SW 1271 (cell line): ENCODE measurements at places on chromosomes 2 and 18.
A peak's percentile ranks its signal among the peaks of the same experiment; 100 is the strongest.

- DNase-seq = no peak
Observed at GRCh38 chr2:69685321-69686048, 41.9 kb upstream of the AAK1 start.

- DNase-seq = no peak
Observed at GRCh38 chr18:46756559-46757201, at the start of gene ST8SIA5. Gene ST8SIA5, minus strand, starts transcription at chr18:46757053. Its CDS starts 545 bp downstream, at chr18:46756508.

- no peak for DNase-seq
Observed at GRCh38 chr2:109164739-109165221, 35.8 kb downstream of the SH3RF3 start.

- DNase-seq = no peak
Observed at GRCh38 chr2:238159661-238160205, 963 bp downstream of the ERFE start.

GRCh38 chr2:144922519-144922918 lies 402.6 kb upstream of the ZEB2 start:
- no peak for DNase-seq

- no peak for DNase-seq
Observed at GRCh38 chr2:168378960-168379669, 77.0 kb upstream of the CERS6 start.

DNA sequence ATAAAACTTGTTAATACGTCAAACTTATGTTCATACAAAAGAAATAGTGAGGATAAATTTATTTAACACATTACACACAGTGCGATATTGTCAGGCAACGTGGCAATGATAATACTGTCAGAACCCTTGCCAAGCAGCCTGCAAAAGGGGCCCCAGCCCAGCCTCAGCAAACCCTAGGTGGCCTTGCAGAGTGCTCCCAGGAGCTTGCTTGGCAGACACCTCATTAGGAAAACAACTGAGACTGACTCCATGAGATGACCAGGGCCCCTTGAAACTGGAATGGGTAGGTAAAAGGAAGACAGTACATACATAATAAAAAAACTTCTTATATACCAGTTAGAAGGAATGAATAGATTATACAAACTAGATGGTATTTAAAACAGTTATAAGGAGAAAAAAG lies 136.6 kb upstream of the EPC2 start:
- DNase-seq = no peak

- no peak for DNase-seq
Observed at GRCh38 chr2:32874931-32875330, 71.8 kb upstream of the LTBP1 start.

- DNase-seq = no peak
Observed at GRCh38 chr2:112661656-112662305, 16.0 kb downstream of the SLC20A1 start.

DNA sequence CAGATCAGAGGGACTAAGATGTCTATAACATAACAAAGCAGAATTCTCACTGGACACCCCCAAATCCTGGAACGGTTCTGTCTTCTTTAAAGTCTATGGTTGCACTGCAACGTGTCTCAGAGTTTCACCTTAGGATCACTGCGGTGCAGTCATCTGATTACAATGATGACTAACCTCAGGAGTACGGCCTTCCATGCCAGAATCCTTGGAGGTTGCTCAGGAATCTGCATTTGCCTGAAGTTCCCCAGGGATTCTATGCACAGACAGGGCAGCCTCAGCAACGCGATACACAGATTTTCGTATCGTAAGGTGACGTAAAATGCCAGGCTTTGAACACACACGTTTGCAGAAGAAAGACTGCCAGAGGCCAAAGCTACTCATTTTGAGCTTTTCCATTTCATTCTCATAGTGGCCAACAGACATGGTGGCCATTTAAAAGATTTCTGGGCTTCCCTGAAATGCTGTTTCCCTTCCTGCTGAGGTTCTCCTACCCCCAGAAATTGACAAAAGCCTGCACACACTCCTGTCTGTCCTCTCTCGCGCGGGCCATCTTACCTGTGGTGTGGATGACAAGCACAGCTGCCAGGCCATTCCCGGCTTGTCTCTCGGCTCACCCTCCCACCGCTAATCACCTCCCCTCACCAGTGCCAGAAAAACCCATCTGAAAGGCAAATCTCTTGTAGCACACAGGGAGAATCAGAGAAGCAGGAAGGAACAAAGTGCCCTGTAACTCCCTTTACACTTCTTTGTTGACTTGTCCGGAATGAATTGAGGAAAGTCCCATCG lies 148.8 kb downstream of the ACKR3 start:
- DNase-seq = no peak

GRCh38 chr2:778731-779350 lies 101.6 kb upstream of the TMEM18 start:
- DNase-seq = no peak

GRCh38 chr18:31549416-31549815 lies 42.3 kb upstream of the TTR start:
- no peak for DNase-seq

GRCh38 chr18:73670524-73670923 lies 477.1 kb downstream of the FBXO15 start:
- DNase-seq = no peak

- no peak for DNase-seq
Observed at GRCh38 chr2:59463426-59463825, 1090.0 kb downstream of the BCL11A start.

- no peak for DNase-seq
Observed at GRCh38 chr18:2921778-2922177, 75.0 kb downstream of the EMILIN2 start.

DNA sequence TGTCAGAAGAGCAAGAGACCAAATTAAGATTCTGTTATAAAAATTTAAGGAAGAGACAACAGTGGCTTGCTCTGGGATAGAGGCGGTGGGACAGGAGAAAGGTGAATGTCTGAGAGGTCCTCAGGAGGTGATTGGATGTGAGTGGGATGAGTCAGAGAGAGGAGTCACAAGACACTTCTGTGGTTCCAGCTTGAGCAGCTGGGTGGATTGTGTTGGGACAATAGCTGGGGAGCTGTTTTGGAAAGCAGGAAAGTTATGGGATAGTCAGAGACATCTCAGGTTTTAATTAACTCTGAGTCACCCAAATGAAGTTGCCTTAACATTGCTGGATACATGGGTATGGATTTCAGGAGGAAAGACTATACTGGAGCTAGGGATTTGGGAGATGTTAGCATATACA lies 218.0 kb upstream of the TRIB2 start:
- DNase-seq = no peak

GRCh38 chr2:189137519-189137918 lies 42.0 kb downstream of the COL5A2 start:
- DNase-seq = no peak

DNA sequence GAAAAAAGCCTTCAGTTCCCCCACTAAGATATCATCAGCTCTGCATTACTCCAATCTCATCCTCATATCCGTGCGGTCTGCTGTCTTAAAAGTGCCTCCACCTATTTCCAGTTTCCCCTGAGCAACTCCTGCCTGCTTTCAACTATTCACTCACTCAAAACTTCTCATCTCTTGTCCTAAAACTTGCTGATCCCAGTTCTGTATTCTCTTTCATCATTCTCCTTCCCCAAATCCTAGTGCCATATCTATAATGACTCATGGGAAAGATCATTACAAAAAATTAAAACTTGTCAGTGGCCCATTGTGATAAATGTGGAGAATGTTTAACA lies 20.0 kb downstream of the ACVR1 start:
- no peak for DNase-seq

DNA sequence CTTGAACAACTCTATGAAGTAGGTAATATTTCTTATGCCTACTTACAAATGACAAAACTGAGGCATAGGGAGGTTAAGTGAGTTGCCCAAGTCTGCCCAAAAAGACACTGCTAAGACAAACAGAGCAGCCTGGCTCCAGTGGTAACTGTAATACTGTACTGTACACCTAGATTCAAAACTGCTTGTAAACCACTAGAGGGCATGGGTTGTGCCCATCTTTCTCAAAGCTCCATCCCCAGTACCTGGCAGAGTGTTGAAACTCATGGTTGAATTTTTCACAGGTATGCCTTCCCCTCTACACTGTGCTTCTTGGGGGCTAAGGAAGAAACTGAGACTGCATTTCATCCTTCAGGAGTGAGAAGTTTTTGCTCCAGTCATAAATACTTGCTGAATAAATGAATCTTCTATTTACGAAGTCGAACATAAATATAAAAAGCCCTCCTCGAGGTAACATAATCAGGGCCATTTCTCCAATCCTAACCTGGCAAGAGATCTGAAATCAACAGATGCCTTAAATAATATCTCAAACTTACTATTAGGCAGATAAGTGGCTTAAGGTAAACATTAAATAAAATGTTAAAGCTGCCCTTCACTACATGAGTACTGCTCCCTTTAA lies 2.0 kb downstream of the PPP4R1 start:
- peak; percentile 73 for DNase-seq

- no peak for DNase-seq
Observed at GRCh38 chr2:238031751-238032150, 29.1 kb upstream of the SCLY start.

DNA sequence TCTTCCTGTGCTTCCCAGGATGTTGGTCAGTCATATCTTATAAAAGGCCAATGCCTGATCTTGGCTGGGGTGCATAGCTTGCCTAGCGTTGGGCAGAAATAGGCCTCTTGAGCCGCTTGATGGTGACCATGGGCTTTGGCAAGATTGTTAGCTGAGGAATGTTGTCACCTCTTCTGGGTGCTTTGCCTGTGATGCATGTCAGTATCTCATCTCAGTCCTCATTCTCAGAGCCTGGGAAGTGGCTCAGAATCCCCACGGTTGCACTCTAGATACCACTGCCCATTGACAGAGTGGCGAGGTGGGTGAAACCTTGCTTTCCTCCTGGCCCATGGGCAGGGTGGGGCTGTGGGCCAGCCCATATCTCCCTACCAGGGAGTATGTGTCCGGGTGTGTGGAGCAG lies 79.2 kb upstream of the MGAT5 start:
- no peak for DNase-seq

DNA sequence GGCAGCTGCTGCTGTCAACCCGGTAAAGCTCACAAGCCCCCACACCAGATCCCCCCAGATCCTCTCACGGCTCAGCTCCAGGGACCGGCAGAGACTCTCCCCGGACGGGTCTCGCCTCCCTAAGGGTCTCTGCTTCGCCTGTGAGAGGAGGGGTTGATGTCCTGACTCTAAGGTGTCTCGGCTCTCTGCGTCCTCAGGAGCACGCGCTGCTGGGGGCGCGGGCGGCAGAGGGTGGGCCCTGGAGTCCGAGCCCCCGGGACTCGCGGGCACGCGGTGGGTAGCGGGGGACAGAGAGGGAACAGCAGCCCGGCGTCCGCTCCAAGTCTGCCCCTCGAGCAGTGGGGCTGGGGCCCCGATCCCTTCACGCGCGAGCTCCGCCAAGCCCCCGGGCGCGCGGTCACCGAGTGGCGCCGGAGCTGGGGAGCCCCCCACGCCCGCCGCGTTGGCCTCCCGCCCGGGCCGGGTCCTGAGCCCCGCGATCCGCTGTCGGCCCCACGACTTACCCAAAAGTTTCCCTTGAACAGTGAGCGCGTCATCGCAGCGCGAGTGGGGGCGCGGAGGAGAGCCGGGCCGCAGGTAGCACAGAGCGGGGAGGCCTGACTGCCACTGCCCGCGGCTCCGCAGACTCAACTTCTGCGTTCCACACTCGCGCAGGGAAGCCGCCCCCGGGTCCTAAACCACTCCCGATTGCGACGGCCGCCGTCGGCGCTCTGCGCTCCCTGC lies at the start of gene PSTPIP2:
Gene PSTPIP2 (minus strand): TSS at position 608 of the 723 bp plus-strand sequence. CDS start 72 bp downstream, at position 536.
- DNase-seq = no peak

GRCh38 chr2:18544171-18544570 lies 16.3 kb downstream of the RDH14 start:
- no peak for DNase-seq

- DNase-seq = peak; percentile 30
Observed at GRCh38 chr2:232854082-232854481, 16.0 kb upstream of the SNORC start.

GRCh38 chr2:232675381-232675780 lies 21.8 kb upstream of the GIGYF2 start:
- DNase-seq = no peak

DNA sequence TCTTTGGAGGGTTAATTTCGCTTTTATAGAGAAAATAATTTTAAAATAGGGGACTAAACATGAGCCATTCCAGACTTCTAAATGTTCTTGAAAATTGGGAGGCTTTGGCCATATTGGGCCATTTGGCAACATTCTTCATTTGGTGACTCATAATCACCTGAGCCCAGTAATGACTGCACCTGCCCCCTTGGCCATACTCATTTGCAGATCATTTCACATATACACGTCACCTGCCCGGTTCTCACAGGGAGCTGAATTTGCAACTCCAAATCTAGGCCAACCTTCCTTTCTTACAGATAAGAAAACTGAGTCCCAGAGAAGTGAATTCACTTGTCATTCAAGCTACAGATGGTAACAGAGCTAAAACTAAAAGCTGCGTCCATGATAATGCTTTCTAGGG lies 289.7 kb downstream of the EPHA4 start:
- no peak for DNase-seq

- no peak for DNase-seq
Observed at GRCh38 chr2:27885661-27886060, 4.5 kb downstream of the RBKS start.

DNA sequence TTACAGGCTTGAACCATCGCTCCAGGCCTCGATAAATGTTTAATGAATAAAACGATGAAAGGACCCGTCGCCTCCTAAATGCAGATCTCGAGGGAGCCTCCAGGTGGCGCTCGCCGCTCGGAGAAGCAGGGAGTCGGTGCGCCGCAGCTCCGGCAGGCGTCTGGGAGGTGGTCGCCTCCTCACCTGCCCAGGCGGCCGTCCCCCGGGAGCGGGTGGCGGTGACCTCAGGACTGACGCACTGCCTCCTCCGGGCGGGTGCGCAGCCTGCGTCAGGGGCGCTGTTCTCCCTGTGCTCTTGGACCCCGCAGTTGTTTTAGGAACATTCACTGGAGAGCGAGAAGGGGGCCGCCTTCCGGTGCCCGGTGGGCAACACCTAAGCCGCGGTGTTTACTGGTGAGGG lies 38.6 kb upstream of the POLE4 start:
- DNase-seq = no peak

DNA sequence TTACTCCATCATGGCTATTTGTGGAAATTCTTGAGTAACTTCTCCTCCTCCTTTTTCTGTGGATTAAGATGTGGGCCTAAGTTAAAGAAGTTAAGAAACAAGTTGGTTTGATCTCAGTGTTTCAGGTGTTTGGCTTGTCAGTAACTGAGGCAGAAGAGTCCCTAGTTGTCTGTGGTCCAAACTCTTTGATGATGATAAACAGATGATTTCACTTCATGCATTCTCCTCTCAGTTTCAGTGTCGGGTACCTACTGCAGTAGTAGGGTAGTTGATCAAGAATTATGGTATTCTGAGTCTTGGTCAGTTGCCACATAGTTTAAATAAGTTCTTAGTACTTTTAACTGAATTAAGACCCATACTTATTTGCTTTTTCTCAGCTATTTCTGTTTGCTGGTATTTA lies 85.6 kb downstream of the NCOA1 start:
- no peak for DNase-seq

DNA sequence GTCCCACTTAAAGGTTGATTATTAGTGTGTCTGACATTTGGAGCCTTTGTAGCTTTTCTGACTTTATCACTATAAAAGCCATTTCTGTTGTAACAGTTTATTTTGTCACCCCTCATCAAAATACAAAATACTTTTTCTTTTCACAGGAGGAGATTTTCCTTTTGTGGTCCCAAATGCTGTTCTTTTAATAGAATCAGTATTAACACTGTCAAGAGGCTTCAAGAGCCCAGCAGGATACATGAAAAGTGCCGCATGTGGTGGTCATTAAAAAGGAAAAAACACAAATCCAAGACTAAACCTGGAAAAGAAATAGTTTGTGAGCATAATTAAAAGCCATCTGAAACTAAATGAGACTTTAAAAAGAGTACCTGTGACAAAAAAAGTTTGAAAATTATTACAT lies 515.7 kb downstream of the DCDC2C start:
- DNase-seq = no peak

GRCh38 chr18:26301681-26302080 lies 75.4 kb downstream of the TAF4B start:
- no peak for DNase-seq

- no peak for DNase-seq
Observed at GRCh38 chr2:9975328-9975727, 23.8 kb downstream of the GRHL1 start.
